ENCODE measurements at places on chromosomes 16 and 17.

- DNase-seq: no peak
Measured at GRCh38 chr17:15290605-15291004, 25.5 kb upstream of the PMP22 start.

- DNase-seq: no peak
Measured at GRCh38 chr16:88375996-88376834, 6.5 kb upstream of the ZNF469 start.

DNA sequence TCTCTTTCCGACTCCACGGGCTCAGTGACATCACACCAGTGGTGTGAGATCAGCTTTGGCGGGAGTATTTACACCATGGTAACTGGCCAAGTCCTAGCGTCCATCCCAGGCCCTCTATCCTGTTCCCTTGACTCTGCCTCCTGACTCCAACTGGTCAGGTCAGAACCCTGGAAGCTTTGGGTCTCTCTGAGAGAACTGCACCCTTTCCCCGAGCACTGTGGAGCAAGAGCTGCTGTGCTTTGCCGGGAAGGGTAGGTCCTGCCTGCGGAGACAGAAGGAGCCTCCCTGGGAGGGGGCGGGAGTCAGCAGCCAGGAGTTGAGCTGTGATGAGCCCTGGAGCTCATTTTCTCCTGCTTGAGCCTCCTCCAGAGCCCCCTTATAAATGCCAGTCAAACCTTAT lies 212.1 kb upstream of the TNRC6C start:
- no peak for DNase-seq

DNA sequence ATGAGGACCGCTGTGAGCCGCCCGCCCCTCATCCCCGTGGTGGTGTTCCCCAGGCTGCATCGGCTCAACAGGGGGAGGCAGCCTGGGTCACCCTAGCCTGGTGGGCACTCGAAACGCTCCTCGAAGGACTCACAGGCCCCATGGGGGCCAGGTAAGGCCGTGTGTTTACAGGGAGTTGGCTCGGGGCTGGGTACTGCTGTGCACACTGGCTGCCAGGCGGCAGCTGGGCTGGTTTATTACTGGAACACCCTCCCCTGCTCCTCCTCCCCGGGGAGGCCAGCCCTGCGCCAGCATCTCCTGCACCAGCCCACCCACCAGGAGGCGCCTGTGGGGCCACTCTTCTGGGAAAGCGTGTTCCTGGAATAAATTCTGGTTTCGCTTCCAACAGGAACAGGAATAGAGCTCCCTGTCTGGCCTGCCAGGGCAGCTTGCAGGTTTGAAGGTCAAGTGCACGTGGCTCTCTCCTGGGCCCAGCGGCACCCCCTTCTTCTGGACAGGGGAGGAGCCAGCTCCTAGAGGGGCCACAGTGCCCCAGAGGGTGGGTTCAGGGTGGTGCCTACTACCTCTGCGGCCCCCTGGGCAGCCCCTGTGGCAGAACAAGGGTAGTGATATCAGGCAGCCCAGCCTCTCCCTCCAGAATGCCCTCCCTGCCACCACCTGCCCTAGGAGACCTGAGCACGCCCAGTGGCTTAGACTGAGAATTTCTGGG lies 11.3 kb downstream of the MCRIP1 start:
- peak; percentile 80 for DNase-seq

- DNase-seq: no peak
Measured at GRCh38 chr17:57512258-57512657, 232.8 kb downstream of the CCDC182 start.

DNA sequence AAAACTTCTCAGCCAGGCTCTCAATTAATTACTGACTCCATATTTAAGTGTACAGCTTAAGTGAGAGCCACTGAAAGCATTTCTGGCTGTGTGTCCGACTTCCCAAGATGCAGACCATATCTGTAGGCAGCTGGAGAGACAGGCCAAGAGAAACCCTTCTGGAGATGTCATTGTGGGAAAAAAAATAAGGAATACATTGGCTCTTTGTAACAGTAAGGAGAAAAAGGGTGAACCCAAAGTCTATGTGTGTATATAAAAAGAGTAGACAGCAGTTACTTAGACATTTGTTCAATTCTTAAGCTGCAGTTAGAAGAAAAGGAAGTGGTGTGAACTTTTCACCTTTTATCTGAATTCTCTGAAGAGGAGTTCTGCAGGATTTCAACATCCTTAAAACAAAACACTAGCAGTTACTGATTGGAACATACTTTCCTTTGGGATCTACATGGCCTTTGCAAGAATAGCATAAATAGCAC lies 21.7 kb downstream of the FAM117A start:
- DNase-seq: peak; percentile 37

DNA sequence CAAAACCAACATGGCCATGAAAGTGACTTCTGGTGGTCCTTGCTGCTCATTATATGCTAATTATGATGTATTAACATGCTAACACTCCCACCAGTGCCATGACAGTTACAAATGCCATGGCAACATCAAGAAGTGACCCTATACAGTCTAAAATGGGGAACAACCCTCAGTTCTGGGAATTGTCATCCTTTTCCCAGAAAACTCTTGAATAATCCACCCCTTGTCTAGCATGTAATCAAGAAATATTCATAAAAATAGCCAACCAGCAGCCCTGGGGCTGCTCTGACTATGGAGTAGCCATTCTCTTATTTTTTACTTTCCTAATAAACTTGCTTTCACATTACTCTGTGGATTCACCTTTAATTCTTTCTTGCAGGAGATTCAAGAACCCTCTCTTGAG lies 35.9 kb downstream of the DNAJA2 start:
- peak; percentile 25 for DNase-seq

DNA sequence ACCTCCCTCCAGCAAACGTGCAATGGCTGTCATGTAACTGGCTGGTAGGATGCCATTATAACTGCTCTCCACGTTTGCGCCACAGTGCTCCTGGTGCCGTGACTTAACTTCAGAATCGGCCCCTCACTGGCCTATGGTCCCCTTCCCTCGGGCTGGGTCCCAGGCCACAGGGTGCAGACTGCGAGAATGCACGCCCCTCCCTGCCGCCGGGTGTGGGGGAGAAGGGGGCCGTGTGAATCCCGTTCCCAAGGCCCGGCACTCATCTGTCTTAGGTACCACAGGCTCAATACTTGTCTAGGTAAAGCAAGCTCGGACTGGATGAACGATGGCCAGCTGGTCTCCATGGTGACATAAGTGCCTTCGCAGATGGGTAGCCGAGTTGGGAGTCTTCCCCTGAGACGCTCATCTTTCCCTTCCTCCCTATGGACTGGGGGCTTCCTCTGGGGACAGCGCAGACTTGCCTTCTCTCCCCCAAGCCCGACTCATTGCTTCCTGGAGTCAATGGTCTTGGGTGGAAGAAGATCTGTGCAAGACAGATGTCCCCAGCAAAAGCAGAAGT lies 37.8 kb downstream of the TIMM22 start:
- no peak for DNase-seq

DNA sequence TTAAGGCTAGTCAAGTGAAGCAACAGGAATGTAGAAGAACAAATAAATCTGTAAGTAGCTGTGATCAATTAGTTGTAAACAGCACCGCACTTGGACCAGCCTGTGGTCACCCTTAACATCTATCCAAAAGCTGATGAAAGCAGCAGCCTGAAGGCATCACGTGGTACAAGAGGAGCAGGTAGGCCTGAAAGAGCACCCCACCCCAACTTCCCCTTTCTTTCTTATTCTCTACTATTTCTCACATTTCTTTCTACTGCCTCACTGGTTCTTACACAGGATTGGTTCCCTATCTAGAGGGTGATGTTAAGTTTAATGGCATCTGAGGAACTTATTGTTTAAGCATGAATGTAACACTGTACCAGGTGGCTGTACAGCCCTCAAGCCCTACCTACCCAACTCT lies 42.6 kb upstream of the CLEC18B start:
- no peak for DNase-seq

DNA sequence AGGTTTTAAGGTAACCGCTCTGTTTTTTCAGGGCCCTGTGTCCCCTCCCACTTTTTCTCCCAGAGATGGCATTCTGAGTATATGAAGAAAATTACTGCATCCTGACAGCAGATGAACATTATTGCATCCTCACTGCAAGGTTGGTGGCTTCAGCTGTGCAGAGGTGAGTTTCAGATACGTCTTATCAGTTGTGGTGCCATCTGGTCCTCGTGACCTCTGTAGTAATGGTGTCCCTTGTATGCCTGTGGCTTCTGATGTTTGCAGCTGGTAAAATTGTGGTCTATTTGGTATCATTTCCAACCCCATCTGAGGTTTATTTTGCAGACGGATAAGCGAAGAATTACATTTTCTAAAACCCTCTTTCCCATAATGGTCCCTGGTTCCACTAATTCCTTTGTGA lies 417.0 kb downstream of the HS3ST3B1 start:
- DNase-seq: no peak

GRCh38 chr17:7887038-7887481 lies 1.5 kb upstream of the CHD3 start:
- DNase-seq: no peak

- DNase-seq: no peak
Measured at GRCh38 chr17:75548813-75549212, 23.3 kb downstream of the LLGL2 start.

DNA sequence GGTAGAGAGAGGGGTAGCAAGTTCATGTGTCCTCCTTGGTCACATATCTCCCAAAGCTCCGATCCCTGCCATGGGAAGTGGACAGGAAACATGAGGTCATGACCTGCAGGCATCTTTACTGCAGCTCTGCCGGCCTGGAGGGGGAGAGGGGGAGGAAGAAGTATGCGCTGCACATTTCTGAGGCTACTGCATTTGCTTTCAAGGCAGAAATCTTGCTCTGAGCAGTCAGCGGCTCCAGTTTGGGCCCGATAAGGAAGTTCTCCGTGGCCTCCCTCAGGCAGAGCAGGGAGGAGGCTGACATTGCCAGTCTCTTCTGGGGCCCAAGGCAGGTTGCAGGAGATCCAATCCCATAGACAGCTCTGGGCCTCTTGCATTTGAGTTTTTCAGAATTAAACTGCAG lies 1.5 kb upstream of the NHERF1 start:
- peak; percentile 58 for DNase-seq

DNA sequence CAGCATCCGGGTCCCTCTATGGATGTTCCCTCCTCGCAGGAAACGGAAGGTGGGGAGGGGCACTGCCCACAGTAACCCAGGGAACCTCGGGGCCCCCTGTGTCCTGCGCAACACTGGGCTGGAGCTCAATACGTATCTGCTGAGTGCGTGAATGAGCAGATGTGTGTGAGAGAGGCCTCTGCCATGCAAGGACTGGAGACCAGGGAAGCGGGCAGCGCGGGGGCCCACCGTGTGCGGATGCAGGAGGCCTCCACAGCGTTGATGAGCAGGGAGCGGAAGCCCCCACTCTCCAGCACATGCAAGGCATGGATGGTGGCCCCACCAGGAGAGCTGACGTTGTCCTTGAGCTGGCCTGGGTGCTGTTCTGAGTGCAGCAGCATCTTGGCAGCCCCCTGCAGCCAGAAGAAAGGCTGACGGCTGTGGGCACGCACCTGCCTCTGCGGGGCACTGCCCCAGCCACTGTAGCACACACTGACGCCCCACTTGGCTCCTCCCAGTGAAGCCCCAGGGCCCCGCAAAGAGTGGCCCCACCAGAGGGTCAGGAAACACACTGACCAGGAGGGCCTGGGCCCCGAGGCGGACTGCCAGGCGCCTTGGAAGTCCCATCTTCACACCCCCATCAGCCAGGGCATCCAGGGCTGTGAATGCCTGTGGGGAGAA lies 2.9 kb downstream of the PYCR1 start:
- no peak for DNase-seq

DNA sequence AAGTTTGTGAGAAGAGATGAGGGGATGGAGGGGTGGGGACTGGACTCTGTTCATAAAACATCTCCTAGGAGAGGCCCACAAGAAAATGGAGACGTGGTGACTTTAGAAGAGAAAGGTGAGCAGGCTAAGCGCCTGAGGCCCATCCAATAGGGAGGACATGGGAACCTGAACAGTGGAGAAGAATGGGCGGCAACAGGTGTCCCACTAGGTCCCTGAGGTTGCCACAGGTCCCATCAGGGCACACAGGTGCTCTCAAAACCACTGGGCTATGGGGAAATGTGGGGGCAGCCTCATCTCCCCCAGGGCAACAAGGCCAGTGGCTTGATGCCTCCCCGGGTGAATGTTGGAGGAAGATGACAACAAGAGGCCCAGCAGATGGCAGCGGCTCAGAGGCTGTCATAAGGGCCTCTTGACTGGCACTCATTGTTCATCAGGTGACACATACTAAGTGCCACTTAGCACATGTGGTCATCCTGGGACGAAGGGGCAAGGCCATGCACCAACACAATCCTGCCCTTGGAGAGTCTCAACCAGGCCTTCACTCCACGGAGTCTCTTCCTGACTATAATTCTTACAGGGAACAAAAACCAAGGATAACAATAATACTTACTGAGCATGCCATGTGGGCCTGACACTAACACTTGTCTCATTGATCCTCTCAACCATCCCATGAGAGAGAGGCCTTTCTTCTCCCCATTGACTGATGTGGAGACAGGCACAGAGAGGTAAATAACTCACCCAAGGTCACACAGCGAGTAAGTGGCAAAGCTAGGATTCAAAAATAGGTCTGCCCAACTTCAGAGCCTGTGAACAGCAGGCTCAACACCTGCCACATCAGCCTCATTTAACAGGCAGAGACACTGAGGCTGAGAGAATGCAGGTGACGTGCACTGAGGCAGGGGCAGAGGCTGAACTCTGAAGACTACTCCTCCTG lies 38.0 kb downstream of the CUEDC1 start:
- DNase-seq: peak; percentile 46
